Mesothelial cell of epicardium (in vitro differentiated cells): ENCODE measurements at places on chromosomes 4 and X. TPM values are rescaled to one million over a fixed set of nuclear protein-coding genes. Genes with fewer than 3 reads are reported as not detected.

- H3K4me3 ChIP-seq, result no peak overlapping the region
- no peaks in the 10 kb centered on the region for H3K27me3 ChIP-seq
- H3K36me3 ChIP-seq, result no peaks in the 10 kb centered on the region
- no peak overlapping the region for H3K27ac ChIP-seq
These were observed 253.6 kb upstream of the DIPK2B start for GRCh38 chrX:45454290-45454689.

DNA sequence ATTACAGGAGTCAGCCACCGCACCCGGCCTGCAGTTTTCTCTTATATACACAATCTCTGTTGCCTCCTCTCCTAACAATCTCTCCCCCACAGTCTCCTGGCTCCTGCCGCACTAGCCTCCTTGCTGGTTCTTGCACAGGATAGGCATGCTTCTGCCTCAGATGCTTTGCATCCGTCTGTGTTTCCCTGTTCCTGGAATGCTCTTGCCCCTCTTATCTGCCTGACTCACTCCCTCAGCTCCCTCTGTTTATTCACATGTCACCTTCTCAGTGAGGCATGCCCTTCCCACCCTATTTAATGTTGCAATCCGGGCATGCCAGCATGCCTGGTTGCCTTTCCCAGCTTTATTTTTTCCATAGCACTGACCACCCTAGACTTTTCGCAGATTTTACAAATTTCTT lies 161.9 kb downstream of the PHF8 start:
- DNase-seq, result no peak
- no peaks in the 10 kb centered on the region for H3K36me3 ChIP-seq
- H3K27ac ChIP-seq, result no peak overlapping the region
- peaks cover 4% of the 10 kb centered on the region for H3K4me1 ChIP-seq
- H3K4me3 ChIP-seq, result no peak overlapping the region

Gene RBM3
- total RNA-seq, result 208 to 215 TPM (median 209 TPM) in 3 replicates

- H3K4me3 ChIP-seq, result no peak overlapping the region
- peaks cover 41% of the 10 kb centered on the region for H3K4me1 ChIP-seq
These were observed 12.5 kb downstream of the GPC3 start for GRCh38 chrX:133972916-133973315.

DNA sequence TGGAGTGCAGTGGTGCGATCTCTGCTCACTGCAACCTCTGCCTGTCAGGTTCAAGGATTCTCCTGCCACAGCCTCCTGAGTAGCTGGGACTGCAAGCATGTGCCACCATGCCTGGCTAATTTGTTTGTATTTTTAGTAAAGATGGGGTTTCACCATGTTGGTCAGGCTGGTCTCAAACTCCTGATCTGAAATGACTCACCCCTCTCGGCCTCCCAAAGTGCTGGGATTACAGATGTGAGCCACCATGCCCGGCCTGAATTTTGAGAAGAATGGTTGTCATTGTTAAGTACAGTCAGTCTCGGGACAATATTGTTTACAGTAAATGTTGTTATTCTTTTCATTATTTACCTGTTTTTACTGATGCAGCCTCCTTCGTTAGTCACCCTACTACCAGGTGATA lies 1226.2 kb upstream of the TENM3 start:
- peaks cover 14% of the 10 kb centered on the region for H3K36me3 ChIP-seq
- H3K4me3 ChIP-seq, result no peak overlapping the region
- H3K27me3 ChIP-seq, result no peaks in the 10 kb centered on the region
- H3K27ac ChIP-seq, result no peak overlapping the region
- no peak for DNase-seq

Gene NPY1R
- total RNA-seq, result 0.45 to 0.62 TPM (median 0.56 TPM) in 3 replicates

DNA sequence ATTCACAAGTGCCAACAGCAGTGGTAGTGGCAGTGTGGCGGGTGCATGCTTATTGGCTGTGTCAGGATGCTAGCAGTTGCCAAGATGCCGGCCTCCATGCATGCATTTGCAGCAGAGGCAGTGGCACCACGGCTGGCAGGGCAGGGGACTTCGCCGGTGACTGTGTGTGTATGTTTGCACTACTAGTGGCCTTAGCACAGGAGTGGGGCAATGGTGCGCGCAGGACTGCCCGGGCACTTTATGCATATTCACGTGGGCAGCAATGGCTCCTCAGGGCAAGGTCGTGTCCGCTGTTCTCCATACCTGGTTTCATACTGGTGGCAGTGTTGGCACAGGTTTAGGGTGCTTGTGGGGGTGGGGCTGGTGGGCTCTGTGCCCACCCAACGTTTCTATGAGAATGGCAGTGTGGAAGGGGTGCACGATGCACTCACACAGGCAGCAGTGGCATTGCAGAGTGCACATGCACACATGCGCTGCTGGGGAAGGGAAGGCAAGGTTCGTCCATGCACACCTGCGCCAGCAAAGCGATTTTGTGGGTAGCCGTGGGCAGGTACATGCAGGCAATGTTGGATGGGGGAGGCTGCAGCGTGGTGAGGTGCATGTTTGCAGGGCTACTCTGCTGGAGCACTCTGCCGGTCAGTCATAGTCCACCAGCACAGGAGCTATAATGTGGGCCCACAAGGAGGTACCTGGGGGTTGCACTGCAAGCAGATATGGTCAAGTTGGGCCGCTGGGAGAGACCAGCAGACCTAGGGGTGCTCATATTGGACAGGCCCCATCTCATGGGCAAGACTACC lies 338.9 kb upstream of the TECRL start:
- H3K27me3 ChIP-seq, result no peaks in the 10 kb centered on the region
- H3K27ac ChIP-seq, result no peak overlapping the region
- no peak for DNase-seq
- no peaks in the 10 kb centered on the region for H3K4me1 ChIP-seq
- no peaks in the 10 kb centered on the region for H3K36me3 ChIP-seq

DNA sequence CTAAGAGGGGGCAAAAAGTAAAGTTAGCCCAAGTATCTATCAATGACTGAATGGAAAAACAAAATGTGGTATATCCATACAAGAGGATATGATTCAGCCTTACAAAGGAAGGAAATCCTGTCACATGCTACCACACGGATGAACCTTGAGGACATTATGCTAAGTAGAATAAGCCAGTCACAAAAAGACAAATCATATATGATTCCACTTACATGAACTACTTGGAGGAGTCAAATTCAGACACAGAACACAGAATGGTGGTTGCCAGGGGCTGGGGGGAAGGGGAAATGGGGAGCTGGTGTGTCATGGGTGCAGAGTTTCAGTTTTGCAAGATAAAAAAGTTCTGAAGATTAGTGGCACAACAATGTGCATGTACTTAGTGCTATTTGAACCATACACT lies 101.8 kb downstream of the SH3KBP1 start:
- no peak for DNase-seq
- peaks cover 5% of the 10 kb centered on the region for H3K36me3 ChIP-seq
- no peaks in the 10 kb centered on the region for H3K27me3 ChIP-seq
- no peak overlapping the region for H3K4me3 ChIP-seq
- H3K4me1 ChIP-seq, result no peaks in the 10 kb centered on the region
- no peak overlapping the region for H3K27ac ChIP-seq

GRCh38 chr4:13236485-13236884 lies 247.7 kb downstream of the RAB28 start:
- DNase-seq, result no peak
- no peaks in the 10 kb centered on the region for H3K36me3 ChIP-seq
- no peaks in the 10 kb centered on the region for H3K27me3 ChIP-seq
- no peak overlapping the region for H3K27ac ChIP-seq

DNA sequence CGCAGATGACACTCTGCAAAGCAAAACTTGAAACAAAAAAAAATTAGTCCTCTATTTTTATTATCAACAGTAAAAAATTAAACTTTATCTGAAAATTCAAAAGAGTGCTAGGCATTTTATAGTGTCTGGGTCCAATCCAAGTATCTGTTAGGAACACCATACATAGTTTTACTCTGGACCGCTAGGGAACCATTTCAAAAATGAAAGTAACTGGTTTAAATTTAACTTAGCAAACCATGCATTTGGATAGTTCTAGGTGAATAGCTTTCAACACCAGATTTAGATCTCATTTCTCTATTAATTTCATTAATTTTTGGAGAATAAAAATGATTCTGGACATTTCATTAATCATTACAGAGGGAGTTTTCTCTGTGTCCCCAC lies 1.2 kb downstream of the KLKB1 start:
- DNase-seq, result no peak
- H3K27me3 ChIP-seq, result peaks cover under 1% of the 10 kb centered on the region
- no peak overlapping the region for H3K27ac ChIP-seq
- peaks cover 16% of the 10 kb centered on the region for H3K36me3 ChIP-seq

Gene AREG
- total RNA-seq, result 1.3 to 1.7 TPM (median 1.5 TPM) in 3 replicates

Gene BEND2
- total RNA-seq, result not detected in 3 replicates
